ENCODE measurements at places on chromosomes 16 and 17. TPM values are rescaled to one million over a fixed set of nuclear protein-coding genes. Genes with fewer than 3 reads are reported as not detected.

Gene KRTAP1-1
- total RNA-seq: not detected

Gene SDR42E2
- 0.22 TPM for total RNA-seq

Gene GJC1
- 5.2 TPM for total RNA-seq

Gene SPNS3
- total RNA-seq: 0.40 TPM

DNA sequence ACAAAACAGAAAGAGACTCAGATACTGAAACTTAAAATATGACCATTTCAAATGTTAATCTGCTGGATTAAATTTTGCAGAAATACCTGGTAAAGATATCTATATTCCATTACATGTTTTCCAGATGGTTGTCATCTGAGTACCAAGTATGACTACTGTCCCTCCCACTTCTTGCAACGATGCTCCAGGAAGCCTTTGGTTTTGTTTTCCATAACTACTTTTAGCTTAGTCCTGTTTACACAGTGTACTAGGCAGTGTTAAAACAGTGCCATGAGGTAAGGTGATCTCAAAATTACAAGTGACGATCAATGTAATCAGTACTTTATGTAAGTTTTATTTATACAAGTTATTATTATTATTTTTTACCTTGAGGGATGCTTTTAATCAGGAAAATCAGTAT is 17.8 kb downstream of the SMARCE1 start:
- no peak for DNase-seq

DNA sequence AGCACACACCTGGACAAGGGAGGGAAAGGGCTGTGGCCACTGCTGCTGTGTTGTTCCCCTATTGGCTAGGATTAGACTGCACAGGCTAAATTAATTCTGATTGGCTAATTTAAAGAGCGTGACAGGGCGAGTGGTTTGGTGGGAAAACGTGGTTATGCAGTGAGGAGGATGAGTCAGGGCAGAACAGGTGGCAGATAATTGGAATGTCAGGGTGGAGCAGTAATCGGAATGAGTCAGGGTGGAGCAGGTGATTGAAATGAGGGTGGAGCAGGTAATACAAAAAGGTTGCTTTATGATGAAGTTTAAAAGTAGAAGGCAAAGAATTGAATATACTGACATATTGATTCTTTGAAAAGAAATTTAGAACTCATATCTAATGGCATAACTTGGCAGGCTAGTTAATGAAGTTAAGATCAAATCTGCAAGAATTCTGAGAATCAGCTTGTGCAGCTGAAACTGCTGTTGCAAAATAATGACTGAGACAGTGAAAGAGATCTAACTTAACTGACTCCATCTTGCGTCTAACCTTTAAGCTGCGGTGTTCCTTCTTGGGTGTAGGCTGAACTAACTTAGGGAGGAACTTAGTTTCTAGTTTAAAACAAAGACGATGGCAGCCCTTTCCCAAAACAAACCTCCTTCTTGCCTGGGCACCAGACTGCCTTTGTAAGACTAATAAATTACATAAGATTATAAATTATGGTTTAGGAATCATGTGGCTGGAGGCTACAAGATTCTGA is 174.3 kb downstream of the UTP18 start:
- DNase-seq: no peak

GRCh38 chr17:61444831-61445230 is 7.4 kb upstream of the TBX4 start:
- peak; percentile 13 for DNase-seq

- DNase-seq: no peak
Measured at GRCh38 chr17:45703348-45703747, 80.8 kb upstream of the CRHR1 start.

DNA sequence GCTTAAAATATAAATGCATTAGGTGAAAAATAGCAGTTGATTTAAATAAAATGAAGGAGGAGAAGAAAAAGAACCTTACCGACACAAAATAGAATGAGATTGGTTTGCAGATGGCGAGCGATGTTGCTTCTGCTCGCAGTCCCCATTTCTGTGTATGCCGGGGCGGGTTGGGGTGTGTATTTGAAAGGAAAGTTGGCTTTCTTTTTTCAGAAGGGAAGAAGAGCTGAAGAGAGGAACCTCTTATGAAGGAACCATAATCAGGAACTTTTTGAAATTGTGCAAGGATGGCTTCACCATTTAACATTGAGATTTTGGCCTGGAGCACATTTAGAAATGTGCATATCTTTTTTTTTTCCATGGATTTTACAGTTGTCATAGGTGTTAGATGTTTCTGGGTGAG is at the start of gene IGSF6:
IGSF6 (minus strand) TSS at position 156 of the 400 bp plus-strand sequence; CDS start at position 146, 10 bp downstream.
- DNase-seq: no peak

DNA sequence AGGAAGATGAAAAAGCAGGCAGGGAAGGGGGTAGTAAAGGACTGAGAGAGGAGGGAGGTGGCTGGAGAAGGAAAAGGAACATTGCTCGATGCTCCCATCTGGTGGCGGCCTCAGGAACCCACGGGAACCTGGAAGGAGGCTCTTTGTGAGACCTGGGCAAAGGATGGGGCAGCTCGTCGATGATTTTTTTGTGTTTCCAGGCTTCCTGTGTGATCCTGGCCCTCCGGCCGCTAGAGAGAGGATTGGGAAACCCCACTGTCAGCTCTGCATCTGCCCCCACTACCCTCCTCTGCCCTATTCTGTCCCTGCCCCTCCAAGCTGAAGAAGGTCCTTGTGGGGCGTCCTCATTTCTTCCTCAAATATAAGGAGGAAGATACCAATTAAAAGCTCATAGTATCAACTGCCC is 6.6 kb downstream of the WFIKKN2 start:
- DNase-seq: peak; percentile 57

DNA sequence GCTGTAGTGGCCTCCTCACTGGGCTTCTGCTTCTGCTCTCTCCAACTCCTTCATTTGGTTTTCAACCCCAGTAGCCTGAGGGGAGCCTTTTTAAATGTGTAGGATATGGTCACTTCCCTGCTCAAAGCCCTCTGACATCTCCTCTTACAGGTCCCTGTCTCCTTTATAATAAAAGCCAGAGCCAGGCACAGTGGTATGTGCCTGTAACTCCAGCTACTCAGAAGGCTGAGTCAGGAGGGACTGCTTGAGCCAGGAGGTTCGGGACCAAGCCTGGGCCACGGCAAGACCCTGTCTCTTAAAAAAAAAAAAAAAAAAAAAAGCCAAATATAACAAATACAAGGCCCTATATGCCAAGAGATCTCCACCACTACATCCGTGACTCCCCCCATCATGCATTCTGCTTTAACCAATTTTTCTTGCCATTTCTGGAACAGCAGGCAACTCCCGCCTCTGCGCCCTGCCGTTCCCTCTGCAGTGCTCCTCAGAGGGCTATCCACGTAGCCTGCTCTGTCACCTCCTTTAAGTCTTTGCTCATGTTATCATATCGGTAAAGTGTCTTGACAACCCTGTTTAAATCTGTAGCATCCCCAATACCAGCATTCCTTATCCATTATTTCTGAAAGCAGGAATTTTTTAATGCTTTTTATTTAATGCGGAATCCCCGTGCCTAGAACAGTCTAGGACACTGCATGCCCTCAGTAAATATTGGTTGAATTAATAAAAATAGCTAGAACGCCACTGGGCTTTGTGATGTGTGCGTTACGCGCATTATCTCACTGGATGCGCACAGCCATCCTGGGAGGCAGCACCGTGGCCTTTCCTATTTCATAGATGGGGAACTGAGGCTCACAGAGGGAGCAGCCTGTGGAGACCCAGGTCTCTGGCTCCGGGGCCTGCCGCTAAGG is 9.5 kb downstream of the ZNF771 start:
- DNase-seq: no peak

DNA sequence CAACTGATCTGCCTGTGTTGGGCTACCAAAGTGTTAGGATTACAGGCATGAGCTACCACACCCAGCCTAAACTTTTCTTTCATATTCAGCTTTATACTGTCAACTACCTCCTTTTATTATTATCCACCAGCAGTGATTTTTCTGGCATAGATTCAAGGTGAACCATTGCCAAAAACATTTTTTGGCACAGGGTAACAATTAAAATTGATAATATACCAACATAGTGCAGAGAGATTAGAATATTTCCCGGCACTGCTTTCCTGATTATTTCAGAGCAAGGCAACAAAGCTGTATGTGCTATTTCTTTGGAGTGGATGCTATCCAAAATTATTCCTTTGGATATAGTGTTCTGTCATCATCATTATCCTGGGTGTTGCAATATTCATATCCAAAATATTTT is 781.6 kb upstream of the SOX9 start:
- no peak for DNase-seq

GRCh38 chr17:31339906-31340661 is 18.7 kb upstream of the EVI2A start:
- no peak for DNase-seq

GRCh38 chr17:72946156-72946555 is 146.3 kb downstream of the SLC39A11 start:
- DNase-seq: no peak

DNA sequence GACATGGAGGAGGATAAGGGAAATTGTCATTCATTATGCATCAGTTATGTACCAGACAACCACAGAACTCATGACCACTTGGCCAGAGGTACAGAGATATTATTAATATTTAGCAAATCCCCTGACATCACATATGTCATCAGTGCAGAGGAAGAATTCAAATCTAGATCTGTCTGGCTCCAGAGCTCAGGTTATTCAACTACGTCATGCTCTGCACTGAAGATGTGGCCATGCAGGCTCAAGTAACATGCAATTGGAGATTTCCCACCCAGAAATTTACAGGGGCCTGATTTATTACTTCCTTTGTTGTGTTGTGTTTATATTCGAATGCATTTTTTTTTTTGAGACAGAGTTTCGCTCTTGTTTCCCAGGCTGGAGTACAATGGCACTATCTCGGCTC is 224.3 kb downstream of the HS3ST4 start:
- DNase-seq: no peak

GRCh38 chr16:83968306-83968851 is 335 bp downstream of the NECAB2 start:
- DNase-seq: no peak

GRCh38 chr16:7990626-7991260 is 599.6 kb downstream of the TMEM114 start:
- no peak for DNase-seq

DNA sequence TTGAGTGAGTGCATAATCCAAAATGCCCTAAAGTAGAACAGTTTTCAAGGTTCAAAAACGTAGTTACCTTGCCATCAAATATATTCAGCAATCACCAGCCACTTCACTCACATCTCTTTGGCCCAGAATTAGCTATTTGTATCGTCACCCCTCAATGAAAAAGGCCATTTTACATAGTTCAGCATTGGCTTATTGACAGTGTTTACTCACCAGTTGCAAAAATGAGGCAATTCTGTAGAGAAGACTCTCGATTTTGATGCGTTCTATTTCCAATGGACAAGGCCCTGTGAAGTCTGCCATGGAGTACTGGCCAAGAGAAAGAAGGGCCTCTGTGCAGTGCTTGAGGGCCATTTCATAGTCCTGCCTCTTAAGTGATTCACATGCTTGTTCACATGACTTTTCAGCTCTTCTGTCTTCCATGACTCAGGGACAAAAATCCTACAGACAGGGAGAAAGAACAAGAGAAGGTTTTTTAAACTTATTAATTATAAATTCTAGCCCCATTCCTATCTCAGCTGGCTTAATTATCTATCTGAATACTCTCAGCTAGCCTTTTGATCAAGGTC is 26.5 kb downstream of the HELZ start:
- peak; percentile 31 for DNase-seq

DNA sequence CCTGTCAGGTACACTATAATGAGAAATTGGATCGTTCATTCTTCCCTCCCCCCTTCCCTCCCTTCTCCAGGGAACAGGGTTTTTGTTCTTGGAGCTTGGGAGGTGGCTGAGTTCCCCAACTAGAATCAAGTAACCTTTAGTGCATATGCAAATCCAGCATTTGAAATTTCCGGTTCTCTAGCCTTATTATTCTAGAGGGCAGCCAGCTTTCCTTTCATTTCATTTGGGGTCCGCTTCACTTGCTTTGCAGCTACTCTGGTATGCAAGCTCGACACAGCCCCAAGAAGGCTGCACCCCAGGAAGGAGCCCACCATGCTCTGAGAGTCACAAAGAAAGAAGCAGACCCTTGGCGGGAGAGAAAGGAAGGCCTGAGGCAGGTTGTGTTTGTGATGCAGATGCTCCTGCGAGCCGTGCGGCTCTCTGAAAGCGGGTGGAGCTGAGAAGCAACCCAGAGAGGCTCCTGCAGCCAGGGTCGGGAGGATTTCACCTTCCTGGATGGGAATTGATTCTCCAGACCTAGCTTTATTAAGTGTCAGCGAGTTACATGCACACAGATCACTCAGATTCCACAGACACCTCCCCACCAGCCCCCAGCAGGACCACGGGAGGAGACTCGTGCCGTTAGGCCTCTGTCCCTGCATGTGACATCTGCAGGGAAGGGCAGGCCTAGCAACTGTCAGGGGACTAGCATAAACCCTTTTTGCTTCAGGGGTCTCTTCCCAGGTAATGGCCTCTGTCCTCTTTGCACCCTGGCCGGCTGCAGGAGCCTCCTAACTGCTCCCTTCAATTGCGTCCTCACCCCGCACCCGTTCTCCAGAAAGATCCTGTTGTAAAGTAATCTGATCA is 34.5 kb downstream of the PMM2 start:
- no peak for DNase-seq

GRCh38 chr17:71145486-71145885 is 975.3 kb upstream of the SOX9 start:
- no peak for DNase-seq

DNA sequence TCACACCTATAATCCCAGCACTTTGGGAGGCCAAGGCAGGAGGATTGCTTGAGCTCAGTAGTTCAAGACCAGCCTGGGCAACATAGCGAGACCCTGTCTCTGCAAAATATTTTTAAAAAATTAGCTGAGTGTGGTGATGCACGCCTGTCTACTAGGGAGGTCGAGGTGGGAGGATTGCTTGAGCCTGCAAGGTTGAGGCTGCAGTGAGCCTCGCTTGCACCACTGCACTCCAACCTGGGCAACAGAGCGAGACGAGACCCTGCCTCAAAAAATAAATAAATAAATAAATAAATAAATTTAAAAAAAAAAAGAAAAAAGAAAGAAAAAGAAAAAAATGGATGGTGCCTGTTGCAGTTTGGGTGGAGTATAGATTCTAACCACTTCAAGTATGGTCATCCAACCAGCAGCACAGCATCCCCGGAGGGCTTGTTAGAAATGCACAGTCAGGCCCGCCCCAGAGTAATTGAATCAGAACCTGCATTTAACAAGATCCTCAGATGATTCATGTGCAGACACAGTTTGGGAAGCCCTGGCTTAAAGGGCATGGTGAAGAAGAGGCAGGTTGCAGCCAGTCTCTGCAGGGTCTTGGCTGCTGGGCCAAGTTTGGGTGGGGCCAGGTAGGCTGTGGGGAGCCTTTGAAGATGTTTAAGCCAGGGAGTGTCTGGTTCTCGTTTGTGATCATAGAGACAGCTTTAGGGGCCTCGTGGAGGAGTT is 40.8 kb downstream of the MRC2 start:
- DNase-seq: no peak

DNA sequence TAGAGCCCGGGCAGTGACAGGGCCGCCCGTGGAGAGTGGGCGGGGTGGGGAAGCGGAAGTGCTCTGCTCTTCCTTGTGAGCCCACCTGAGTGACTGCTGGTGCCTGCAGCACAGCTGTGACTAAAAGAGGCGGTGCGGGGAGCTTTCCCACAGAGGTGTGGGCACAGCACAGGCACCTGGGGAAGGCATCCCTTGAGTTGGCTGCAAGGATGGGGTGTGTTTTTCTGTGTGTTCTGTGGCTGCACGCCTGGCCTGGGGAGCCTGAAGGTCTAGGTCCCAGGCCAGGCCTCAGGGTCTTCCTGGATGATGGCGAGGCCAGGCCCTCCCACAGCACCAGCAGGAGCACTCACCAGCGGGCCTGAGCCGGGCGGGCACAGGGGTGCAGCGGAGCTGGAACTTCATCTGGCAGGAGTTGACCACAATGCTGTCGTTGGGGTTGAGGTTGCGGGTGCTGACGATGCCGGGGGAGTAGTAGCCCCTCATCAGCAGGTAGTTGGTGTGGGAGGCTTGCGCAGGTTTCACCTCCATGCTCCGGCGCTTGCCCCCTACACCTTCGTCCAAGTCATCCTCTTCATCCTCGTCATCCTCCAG is 67.1 kb downstream of the IL21R start:
- no peak for DNase-seq

All from lung microvascular endothelial cell (primary cell).